ENCODE measurements at places on chromosomes 11 and 22.
A peak's percentile ranks its signal among the peaks of the same experiment; 100 is the strongest.

DNA sequence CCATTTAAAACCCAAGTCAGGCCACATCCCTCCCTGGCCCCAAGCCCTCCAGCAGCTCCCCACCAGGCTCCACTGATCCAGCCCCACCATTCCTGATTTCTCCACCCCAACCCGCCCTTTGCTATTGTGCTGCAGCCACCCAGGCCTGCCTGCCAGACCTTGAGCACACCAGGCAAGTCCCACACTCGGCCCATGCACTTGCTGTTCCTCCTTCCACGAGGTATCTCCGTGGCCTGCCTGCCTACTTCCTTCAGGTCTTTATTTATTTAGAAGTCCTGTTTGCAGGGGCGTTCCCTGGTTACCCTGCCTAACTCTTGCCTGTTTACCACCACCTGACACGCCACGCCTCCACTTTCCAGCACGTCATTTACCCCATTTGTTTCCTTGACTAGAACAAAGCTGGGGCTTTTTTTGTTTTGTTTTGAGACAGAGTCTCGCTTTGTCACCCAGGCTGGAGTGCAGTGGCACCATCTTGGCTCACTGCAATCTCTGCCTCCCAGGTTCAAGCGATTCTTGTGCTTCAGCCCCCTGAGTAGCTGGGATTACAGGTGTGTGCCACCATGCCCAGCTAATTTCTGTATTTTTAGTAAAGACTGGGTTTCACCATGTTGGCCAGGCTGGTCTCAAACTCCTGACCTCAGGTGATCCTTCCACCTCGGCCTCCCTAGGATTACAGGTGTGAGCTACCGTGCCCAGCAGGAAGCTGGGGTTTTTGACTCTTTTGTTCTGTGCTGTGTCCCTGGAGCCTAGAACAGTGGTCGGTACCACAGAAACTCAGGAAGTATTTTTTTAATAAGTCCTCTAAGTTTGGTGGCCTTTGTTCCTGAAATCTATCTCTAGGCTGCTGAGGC is 6.7 kb downstream of the CENPM start:
- DNase-seq, result no peak

DNA sequence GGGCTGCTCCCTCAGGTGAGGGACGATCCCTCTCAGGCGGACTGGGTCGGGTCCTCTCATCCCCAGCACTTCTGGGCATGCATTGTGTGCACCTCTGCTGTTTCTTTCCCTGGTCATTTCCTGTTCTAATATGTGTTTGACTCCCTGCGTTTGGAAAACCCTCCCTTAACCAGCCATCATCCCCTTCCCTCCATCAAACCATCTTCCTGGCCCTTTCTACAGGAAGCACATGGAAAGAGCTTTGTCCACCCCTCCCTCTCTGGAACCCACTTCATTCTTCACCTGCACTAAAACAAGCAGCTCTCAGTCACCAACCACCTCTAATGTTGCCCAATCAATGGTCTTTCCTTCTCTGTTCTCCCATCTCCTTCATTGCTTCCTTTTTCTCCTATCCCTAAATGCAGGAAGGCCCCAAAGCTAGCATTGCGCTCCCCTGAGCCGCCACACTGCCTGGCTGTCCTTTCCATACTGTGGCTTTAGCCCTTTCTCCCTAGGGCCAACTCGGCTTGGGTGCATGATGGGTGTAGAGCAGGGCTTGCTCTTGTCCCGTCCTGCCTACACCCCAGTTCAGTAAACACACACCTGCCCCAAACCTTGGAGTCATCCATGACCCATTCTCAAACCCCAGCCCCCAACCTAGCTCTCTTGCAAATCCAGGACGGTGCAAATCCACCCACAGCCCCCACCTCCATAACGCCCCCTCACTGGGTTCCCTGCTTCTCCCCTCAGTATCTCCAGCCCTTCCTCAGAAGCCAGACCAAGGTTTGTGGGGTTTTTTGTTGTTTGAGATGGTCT is 5.4 kb upstream of the GAS2L1 start:
- DNase-seq, result no peak

- peak; percentile 60 for DNase-seq
Measured at GRCh38 chr11:32090545-32091370, at the start of gene RCN1. Gene RCN1 (plus strand): TSS chr11:32091074. CDS start chr11:32091197, 123 bp downstream.

- DNase-seq, result no peak
Measured at GRCh38 chr22:48248901-48249455, 1486.5 kb downstream of the TBC1D22A start.

Data from NCI-H446 treated with DMSO at 0.1 percent for 48 hours (cell line).